ENCODE measurements at places on chromosomes 2 and 18.

- no peak for DNase-seq
Measured at GRCh38 chr2:200483729-200484198, 26.1 kb downstream of the KCTD18 start.

GRCh38 chr2:20611844-20612356 lies 39.0 kb downstream of the HS1BP3 start:
- DNase-seq = no peak

DNA sequence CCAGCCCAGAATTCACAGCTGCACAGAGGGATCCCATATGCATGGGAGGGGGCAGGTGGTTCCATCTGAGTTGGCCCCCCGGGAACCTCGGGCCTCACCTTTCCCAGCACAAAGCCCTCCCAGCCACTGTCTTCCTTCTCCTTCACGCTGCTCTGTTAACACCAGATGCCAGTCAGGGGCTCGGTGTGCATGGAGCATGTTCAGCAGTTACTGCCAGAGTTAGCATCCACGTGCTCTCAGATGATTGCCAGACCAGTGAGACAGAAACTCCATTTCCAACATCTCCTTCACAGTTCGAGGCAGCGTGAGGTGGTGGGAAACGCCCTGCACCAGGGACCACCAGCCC lies 101.0 kb downstream of the PTGR3 start:
- no peak for DNase-seq

- DNase-seq = peak; percentile 16
Measured at GRCh38 chr2:13046557-13047165, 329.9 kb downstream of the TRIB2 start.

- no peak for DNase-seq
Measured at GRCh38 chr2:96631804-96632435, 6.2 kb downstream of the KANSL3 start.

Measured in KG1 (cell line).